ENCODE measurements at places on chromosomes 7 and 10.

GRCh38 chr7:86295526-86295925 lies 348.2 kb upstream of the GRM3 start:
- DNase-seq, result no peak

GRCh38 chr7:152619027-152619739 lies 56.8 kb downstream of the XRCC2 start:
- no peak for DNase-seq

- no peak for DNase-seq
Observed at GRCh38 chr7:50556247-50556991, 8.8 kb downstream of the DDC start.

- DNase-seq, result no peak
Observed at GRCh38 chr10:77120012-77120411, 517.6 kb downstream of the KCNMA1 start.

- DNase-seq, result no peak
Observed at GRCh38 chr10:117486606-117487005, 55.9 kb upstream of the EMX2 start.

GRCh38 chr7:46363688-46364087 lies 442.6 kb upstream of the IGFBP3 start:
- no peak for DNase-seq

GRCh38 chr7:137848095-137848494 lies 1.3 kb upstream of the DGKI start:
- DNase-seq, result no peak

DNA sequence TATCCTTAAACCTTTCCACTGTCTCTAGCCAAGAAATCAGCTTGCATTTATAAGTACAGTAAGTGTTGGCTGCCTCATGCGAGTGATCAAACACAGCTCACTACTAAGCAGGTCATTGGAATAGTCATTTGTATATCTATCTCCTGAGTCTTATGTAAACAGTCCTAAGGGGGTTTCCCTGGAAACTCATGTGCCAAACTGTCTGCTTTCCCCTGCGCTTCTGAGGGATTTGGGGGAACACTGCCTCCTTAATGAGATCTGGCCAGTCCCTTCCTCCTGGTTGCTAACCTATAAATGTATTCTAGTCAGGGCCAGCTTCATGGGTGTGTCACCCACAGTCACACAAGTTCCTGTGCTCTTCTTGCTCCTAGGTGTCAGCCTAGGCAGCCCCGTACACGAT lies 133.1 kb downstream of the CD36 start:
- no peak for DNase-seq

- DNase-seq, result no peak
Observed at GRCh38 chr7:780081-780480, 52.2 kb upstream of the SUN1 start.

DNA sequence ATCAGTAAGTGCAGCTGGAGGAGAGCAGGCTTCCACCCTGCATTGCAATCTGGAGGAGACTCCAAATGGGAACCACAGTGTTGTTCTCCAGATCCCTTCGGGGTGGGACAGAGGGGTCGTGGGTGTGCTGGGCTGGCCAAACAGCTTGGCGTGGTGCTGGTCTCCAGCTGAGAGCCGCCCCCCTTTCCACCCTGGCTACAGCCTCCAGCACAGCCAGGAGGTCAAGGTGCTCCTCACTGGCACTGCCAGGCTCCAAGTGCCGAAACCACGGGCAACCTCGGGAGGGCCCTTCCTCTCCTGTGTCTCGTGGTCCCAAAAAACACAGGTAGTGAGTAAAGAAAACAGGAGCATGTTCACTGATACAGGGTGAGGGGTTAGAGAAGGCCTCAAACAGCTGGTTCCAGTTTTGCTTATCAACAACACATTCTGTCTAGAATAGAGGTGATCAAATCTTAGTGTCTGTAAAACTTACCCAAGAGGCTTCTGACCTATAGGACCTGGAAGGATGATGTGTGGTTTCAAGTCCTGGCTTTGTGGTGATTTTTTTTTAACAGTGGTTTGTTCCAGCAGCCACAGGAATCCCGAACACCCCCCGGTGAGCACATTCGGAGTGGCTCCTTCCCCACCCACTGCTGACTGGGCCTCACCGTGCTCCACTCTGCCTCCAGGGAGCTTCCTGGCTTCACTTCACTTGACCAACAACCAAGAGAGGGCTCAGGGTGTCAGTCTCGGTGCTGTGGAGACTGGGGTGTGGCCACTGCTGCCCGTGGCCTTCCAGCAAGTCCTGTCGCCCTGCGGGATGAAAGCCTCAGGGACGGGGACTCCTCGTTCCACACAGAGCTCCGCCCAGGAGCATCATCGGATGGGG lies 31.2 kb upstream of the EN2 start:
- no peak for DNase-seq

DNA sequence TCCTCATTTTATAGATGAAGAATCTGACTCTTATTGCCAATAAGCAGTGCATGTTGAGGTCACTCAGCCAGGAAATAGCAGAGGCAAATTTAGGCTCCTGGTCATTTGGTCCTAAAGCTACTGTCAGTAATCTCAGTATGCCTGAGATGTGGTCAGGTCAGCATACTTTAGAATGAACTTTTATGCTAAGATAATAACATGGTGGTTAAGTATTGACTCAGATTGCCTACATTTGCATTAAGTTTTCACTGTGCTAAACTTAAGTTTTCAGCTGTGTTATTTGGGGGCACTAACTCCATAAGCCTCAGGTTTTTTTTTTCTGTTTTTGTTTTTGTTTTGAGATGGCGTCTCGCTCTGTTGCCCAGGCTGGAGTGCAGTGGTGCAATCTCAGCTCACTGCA lies 35.9 kb upstream of the CCSER2 start:
- no peak for DNase-seq

- DNase-seq, result peak; percentile 83
Observed at GRCh38 chr10:98309366-98310355, 41.7 kb upstream of the LOXL4 start.

GRCh38 chr7:140911746-140912145 lies 13.0 kb downstream of the BRAF start:
- no peak for DNase-seq

DNA sequence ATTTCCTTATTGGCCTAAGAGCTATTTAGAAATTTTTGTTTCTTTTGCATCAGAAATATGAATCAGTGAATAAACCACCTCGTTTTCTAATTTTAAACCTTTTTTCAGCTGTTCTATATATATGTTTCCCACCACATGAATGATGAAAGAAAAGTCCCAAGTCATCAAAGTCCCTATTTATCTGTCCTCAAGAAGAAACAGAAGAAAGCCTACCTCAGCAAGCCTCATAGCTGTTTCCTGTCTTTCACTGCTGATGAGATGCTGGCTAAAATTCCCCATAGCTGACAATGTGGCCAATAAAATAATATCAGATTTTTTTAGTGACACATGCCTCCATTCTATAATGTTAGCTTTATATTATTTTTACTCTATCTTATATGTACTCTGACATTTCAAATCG lies 54.2 kb downstream of the SEC61G start:
- DNase-seq, result no peak

DNA sequence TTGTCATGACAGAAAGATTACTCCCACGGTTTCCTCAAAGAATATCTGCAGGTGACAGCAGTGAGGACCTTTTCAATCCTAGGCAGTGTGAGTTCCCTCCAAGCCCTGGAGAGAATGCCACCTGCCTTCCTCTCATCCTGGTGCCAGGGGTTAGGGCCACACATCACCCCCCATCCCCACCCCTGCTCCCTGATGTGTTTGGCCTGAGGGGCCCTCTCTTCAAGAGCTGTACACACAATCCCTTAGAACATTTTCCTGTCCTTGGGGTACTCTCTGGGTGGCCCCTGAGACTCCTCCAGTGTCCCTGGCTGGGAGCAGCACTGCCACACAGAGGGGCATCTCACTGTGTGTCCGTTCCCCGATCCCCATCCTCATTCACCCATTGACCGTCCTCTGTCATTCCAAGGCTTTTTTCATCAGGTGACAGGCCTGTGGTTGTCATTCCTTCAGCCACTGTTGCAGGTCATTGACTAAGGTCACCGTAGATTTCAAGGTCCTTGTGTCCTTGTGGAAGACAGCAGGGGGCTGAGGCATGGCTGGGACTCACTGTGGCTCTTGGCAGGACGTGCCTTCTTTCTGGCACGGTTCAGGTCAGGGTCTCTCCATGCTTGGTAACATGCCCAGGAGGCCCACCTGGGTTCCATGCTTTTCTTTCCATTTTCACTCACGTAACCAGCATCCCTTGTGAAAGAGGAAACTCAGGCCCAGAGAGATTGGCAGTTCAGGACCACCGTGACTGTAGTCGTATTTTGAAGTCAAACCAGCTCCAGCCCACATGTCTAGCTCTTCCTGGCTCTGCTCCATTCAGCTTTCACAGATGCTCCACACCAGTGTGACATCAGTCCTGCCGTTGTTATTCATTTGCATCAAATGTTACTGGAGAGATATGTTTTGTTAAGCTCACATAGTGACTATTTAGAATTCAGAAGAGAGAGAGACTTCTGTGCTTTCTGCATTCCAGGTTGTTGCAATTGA lies 26.8 kb upstream of the BTBD16 start:
- DNase-seq, result no peak

DNA sequence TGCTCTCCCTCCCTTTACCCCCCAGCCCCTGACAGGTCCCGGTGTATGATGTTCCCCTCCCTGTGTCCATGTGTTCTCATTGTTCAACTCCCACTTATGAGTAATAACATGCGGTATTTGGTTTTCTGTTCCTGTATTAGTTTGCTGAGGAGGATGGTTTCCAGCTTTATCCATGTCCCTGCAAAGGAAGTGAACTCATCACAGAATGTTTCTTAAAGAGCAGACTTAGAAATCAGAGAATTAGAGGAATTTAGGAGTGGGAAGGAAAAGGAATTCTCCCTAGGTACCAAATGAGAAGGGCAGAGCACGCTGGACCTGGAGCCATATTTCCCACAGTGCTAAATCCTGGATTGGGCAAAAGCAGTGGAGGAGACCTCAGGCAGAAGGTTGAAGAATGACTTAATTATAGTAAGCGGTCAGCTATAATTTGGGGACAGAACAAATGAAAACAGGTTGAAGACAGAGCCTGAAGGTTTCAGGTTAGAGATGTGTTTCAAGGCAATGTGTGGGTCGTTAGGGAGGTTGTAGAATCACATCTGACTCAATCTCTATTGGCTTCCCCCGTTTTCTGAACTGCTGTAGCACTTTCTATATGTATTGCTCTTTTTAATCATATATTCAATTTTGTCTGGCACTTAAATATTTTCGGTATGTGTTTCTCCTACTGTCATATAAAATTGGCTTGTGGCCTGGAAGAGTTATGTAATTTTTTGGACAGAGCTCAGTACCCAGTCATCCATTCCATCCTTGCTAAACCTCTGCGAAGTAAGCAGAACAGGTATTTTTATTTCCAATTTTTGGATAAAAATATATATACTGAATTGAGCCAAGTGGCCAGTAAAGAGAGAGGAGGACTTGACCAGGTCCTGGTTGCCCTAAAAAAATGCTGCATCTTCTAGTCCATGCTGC lies 210.5 kb upstream of the KLF6 start:
- peak; percentile 65 for DNase-seq

GRCh38 chr7:150380463-150380862 lies 1.3 kb downstream of the ZNF775 start:
- DNase-seq, result no peak

DNA sequence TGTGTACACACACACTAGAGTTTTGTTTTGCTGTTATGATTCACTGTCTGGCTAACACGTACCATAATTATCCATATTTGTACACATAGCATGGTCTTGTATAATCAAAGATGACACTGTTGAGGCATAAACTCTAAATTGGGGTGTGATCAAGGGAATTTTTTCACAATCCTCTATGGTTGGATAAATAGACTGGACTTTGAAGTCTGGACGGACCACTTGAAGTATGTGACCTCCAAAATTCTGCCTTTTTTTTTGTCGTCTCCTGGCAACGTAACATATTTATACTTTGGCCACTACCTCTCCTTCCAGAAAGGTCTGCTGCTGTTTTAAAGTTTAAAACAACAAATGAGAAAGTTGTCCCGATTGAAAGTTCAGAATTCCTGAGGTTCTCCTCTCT lies 193.4 kb downstream of the CACNB2 start:
- no peak for DNase-seq

DNA sequence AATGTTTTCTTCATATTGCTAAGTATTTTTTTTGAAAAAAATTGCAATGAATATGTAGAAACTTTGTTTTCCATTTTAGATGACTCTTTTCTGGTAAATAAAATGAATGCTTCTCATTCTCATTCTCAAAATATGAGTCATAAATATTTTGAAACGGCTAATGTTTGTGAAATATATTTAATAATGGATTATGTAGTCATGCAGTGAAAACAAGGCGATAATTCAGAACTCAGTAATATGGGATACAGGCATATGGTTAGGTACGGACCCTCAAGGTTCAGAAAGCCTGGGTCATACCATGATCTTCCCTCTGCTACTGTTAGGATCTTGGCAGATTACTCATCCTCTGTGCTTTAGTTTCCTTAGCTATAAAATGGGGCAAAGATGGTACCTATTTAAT lies 46.2 kb upstream of the SLC39A12 start:
- no peak for DNase-seq

DNA sequence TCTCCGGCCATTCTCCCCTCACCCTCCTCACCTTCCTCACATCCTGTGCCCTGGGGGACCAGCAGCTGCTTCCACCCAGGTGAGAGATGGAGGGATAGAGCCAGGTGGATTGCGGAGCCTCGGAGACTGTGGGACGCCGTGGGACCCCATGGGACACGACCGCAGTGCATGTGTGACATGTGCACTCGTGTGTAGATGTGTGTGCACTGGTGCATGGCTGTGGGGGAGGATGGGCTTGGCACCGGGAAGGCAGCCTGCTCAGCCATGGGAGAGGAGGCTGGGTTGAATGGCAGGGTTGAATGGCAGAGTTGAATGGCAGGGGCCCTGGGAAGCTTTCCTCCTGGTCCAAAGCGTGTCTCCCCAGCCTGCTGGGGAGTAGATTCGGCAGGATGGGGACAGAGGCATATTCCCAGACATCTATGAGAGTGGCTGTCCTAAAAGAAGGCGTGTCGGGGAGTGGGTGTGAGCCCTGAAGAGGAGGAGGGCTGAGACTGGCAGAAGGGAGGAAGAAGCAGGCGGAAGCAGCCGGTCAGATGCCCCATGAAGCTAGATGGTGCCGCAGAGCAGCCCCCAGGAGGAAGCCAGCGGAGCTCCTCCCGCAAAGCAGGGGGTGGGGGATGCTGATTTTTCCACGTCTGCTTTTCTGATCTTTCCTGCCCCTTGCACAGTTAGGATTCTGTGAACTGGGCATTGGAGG lies 815 bp downstream of the GIMAP8 start:
- peak; percentile 54 for DNase-seq

GRCh38 chr10:130054021-130054420 lies 56.6 kb downstream of the C10orf143 start:
- no peak for DNase-seq

GRCh38 chr7:129913428-129913827 lies 39.3 kb downstream of the UBE2H start:
- no peak for DNase-seq
